ENCODE measurements at places on chromosomes 1 and 21.

DNA sequence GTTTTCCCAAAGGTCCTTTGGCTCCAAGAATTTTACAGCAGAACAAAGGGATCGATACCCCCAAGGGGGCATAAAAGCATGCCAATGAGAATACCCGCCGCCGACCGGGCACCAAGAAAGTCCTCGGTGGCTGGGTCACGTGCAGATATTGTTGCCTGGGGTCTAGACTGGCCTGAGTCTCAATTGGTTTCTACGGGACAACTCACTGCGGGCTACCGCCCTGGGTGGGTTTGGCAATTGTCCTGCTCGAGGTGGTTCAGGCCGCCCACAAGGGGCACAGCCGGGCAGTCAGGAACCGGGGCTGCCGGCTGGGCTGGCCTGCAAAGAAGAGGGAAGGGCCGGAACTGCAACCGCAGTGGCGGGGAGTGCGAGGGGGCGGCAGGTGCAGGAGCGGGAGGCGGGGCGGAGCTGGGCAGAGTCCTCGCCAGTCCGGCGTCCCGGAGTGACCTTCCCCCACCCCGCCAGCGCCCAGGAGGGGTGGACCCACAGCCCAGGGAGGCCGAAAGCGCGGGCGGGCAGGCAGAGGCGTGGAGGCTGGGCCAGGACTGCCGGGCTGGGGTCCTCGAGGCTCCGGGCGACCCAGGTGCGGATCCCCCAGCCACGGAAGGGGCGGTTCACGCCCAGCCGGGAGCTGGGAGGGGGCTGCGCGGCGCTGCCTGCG is 926 bp upstream of the ATP1B1 start:
- peak overlapping the region; percentile 53 for H3K4me3 ChIP-seq
- peaks cover 18% of the 10 kb centered on the region for H3K27me3 ChIP-seq
- peaks cover 36% of the 10 kb centered on the region for H3K4me1 ChIP-seq

DNA sequence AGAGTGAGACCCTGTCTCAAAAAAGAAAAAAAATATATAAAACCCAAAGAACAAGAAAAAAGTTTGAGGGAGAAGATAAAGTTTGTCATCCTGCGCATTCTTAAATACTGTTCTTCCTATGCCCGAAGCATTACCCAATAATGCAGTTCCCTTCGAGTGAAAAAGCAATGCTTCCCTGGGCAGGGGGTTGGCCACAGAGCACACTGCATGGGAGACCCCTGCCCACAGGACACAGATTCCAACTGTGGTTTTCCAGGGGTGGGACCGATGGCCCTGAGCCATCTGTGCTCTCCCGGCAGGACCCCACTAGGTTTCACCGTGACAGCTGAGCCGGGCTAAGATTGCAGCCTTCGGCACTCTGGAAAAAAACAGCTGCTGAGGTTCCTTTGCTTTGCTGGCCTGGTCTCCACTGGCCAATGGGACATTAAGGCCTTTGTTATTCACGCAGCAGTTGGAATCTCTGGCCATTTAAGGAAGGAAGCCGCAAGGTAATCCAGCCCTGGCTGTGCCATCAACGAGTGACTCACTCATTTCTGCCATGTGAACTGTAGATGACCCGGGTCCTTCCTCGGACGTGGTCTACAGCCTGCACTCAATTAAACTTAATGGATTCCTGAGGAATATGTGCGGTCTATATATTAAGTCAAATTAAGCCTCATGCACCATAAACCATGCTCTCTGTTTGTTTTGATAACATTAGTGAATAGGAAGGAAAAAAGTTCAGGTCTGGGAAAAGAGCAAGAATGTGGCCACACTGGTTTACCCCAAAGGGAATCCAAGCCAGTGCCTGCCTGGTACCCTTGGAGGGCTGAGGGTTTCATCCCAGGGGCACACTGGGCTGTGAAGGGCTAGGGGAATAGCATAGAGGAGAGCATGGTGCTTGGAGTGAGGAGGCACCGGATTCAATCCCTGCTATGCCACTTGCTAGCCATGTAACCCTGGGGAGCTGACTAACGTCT is 163.2 kb downstream of the ZBTB18 start:
- H3K4me1 ChIP-seq = no peaks in the 10 kb centered on the region
- H3K36me3 ChIP-seq = no peaks in the 10 kb centered on the region
- no peaks in the 10 kb centered on the region for H3K27me3 ChIP-seq
- no peak overlapping the region for H3K4me3 ChIP-seq
- H3K27ac ChIP-seq = no peak overlapping the region

- no peaks in the 10 kb centered on the region for H3K27me3 ChIP-seq
- H3K27ac ChIP-seq = no peak overlapping the region
- no peaks in the 10 kb centered on the region for H3K4me1 ChIP-seq
- no peak overlapping the region for H3K4me3 ChIP-seq
- no peaks in the 10 kb centered on the region for H3K36me3 ChIP-seq
Observed at GRCh38 chr1:84643183-84643582, 47.1 kb downstream of the SSX2IP start.

DNA sequence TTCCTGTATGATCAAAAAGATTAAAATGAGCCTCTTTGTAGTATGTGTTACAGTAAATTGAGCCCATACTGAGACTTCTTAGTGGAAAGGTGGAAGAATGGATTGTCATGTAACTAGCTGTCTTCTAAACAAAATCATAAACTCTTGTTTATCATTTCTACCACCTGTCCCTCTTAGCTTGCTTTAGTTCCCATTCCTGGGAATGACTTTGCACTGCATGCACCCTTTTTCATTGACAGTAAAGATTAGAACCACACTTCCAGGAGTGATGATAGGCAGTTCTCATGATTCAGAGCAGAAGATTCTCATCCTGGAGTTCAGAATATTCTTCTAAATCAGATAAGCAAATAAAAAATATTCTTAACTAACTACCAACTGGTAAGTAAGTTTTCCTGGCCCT is 28.0 kb downstream of the DENND2D start:
- H3K27me3 ChIP-seq = no peaks in the 10 kb centered on the region
- H3K27ac ChIP-seq = no peak overlapping the region
- peaks cover 29% of the 10 kb centered on the region for H3K4me1 ChIP-seq
- DNase-seq = no peak
- peaks cover 40% of the 10 kb centered on the region for H3K36me3 ChIP-seq

- H3K4me3 ChIP-seq = no peak overlapping the region
- H3K27ac ChIP-seq = no peak overlapping the region
- no peak for DNase-seq
Observed at GRCh38 chr1:168091720-168092550, 44.8 kb downstream of the GPR161 start.

DNA sequence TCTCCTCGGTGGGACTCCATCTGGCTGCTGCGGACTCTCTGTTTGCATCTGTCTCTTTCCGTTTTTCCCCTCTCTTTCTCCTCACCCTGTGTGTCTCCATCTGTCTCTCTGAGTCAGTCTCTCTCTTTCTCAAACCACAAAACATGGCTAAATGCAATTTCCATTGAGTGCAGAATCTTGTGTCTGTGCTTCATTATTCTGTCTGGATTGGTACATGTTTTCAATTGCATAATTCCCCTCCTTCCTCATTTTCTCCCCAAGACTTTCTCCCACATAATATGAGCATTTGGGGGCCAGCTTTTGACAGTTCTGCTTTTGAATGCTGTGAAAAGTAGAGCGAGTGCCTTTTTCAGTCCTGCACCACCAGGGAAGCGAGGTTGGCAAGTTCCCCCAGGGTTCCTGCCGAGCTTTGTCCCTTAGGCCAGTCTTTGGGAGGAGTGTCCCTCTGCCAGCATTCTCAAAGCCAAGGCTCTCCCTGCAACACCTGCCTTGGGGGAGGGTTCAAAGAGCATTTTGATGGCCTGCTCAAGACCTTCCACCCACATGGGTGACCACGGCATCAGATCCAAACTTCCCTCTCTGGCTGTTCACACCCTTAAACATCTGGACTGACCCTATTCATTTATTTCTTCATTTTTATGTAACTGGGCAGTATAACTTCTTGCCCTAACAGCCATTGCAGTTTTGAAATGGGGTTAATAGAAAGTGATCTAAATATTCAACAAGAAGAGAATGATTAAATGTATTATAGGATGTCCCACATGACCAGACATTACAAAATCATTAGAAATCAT is 32.8 kb upstream of the SCMH1 start:
- H3K36me3 ChIP-seq = no peaks in the 10 kb centered on the region
- peaks cover 11% of the 10 kb centered on the region for H3K27me3 ChIP-seq
- DNase-seq = no peak
- H3K4me1 ChIP-seq = no peaks in the 10 kb centered on the region
- no peak overlapping the region for H3K27ac ChIP-seq

DNA sequence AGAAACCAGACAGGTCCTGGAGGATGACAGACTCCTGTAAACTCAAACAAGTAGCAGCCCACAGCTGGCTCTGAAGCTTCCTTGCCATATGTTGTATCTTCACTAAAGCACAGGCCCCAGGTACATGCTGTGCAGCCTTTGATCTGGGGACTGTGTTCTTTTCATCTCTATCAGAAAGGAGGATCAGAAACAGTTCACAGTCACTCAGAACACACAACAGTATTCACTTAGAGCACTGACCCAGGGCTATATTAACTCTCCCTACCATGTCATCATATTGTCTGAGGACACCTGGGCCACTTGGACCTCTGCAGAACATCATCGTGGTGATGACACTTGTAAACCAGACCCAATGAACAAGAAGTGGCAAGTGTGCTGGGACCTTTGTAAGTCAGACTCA is 222.0 kb downstream of the SETD4 start:
- H3K27ac ChIP-seq = no peak overlapping the region
- no peaks in the 10 kb centered on the region for H3K36me3 ChIP-seq
- no peaks in the 10 kb centered on the region for H3K27me3 ChIP-seq
- H3K4me3 ChIP-seq = no peak overlapping the region
- DNase-seq = no peak
- H3K4me1 ChIP-seq = peaks cover 4% of the 10 kb centered on the region

- no peaks in the 10 kb centered on the region for H3K36me3 ChIP-seq
- no peaks in the 10 kb centered on the region for H3K27me3 ChIP-seq
- no peaks in the 10 kb centered on the region for H3K4me1 ChIP-seq
- H3K4me3 ChIP-seq = no peak overlapping the region
- no peak overlapping the region for H3K27ac ChIP-seq
Observed at GRCh38 chr1:191174298-191174697, 696.6 kb upstream of the BRINP3 start.

DNA sequence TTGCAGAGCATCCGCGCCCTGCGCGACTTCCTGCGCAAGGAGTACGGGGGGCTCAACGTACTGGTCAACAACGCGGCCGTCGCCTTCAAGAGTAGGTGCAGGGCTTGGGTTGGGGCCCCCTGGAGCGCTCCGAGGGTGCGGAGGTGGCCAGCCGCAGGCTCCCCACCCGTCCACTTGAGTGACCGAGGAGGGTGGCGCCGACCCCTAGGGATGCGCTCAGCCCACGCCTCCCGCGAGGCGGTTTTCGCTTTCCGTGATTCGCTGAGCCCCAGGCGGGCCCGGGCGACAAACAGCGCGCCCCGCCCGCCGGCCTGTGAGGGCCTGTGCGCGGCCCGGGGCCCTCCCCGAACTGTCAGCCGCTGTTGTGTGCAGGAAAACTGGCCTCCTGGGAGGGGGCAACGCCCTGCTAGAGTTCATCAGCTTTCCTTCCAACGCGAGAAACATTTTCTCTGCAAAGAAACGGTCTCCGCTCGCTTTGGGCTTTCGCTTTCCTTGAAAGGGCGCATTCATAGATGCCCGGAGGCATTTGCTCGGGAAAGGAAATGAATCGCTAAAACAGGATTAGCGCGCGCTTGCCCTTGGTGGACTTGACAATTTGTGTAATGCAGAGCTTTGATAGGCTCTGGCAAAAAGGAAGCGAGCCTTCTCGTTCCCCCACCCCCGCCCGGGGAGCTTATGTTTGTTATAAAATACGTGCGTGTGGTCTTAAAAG is 668 bp downstream of the CBR3 start:
- H3K36me3 ChIP-seq = peaks cover 4% of the 10 kb centered on the region
- H3K27ac ChIP-seq = peak overlapping the region; percentile 78
- peaks cover 22% of the 10 kb centered on the region for H3K4me1 ChIP-seq
- peak; percentile 78 for DNase-seq

DNA sequence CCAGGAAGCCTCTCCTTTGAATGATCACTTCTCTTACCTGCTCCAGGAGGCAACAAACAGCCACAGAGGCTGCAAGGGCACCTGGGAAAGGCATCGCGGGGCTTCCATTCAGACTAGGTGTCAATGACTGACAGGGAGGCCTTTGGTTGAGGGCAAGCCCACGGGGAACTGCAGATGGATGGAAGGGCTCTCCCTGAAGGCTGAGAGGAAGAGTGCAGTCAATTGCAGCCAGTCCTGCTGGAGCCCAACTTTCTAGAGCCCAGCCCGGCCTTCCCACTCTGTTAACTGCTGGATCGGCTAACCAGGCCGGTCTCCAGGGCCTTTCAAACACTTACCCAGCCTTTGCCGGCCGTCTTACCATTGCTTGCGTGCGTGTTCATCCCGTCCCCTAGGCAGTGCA is 89.3 kb downstream of the LACTBL1 start:
- H3K36me3 ChIP-seq = no peaks in the 10 kb centered on the region
- peaks cover 2% of the 10 kb centered on the region for H3K27me3 ChIP-seq
- H3K4me3 ChIP-seq = no peak overlapping the region
- no peak overlapping the region for H3K27ac ChIP-seq

- no peak overlapping the region for H3K27ac ChIP-seq
- DNase-seq = no peak
- no peaks in the 10 kb centered on the region for H3K4me1 ChIP-seq
- peaks cover 2% of the 10 kb centered on the region for H3K27me3 ChIP-seq
- H3K4me3 ChIP-seq = no peak overlapping the region
Observed at GRCh38 chr1:247576514-247576913, 11.6 kb upstream of the OR2G2 start.

GRCh38 chr1:176595217-176595616 is 132.2 kb downstream of the PAPPA2 start:
- no peaks in the 10 kb centered on the region for H3K36me3 ChIP-seq
- no peaks in the 10 kb centered on the region for H3K27me3 ChIP-seq
- H3K4me1 ChIP-seq = no peaks in the 10 kb centered on the region
- no peak for DNase-seq
- no peak overlapping the region for H3K27ac ChIP-seq

DNA sequence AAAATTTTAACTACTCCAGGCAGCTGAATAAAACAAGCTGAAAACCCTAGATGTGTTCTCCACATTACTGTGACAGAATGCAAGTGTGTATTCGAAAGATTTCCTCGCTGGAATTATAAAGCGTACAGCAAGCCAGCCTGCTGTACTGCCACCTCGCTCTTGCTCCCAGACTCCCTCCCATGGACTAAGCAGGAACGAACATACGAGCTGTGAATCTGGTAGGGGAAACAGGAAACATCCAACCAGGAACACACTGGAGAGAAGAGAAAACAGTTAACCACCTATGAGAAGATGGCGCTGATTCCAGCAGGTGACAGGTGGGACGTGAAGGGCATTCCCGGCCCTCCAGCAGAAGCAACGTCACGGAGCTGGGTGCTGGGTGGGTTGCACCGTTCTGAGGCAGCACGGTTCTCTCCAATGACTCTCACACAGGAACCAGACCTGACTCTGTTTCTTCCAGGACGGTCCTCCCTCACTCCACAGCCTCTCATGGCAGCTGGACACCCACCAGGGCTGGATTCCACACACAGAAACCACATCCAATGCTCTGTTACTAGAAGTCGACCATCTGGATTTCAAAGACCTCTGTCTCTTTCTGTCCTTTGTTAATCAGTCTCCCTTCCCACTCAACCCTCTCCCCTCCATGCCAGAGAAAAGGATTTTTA is 219.2 kb downstream of the RERE start:
- H3K27me3 ChIP-seq = no peaks in the 10 kb centered on the region
- H3K4me1 ChIP-seq = peaks cover 43% of the 10 kb centered on the region
- no peak for DNase-seq
- peaks cover 19% of the 10 kb centered on the region for H3K36me3 ChIP-seq

Data from activated CD4-positive, alpha-beta T cell treated with anti-CD3 and anti-CD28 coated beads for 36 hours (primary cell).